ENCODE measurements at places on chromosomes 7 and 10.

DNA sequence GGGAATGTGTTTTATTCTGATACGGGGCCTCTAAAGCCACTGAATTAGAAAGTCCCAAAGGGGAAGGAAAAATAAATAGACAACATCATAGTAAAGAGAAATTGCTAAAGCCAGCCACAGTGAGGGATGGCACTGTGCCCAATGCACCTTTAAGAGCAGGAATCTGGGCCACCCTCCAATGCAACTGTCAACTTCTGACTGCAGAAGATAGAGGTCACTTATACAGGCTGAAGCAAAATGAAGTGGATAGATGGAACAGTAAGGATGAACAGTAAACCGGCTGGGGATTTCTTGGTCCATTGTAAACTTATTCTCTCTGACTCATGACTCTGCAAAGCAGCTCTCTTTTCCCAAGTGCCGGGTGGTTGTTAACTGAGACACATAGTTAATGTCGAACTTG is 54.0 kb upstream of the KCNIP2 start:
- DNase-seq: peak; percentile 50

GRCh38 chr7:143361552-143362130 is 872 bp downstream of the FAM131B start:
- no peak for DNase-seq

GRCh38 chr10:21749788-21750187 is 215.8 kb downstream of the MLLT10 start:
- peak; percentile 7 for DNase-seq

- peak; percentile 86 for DNase-seq
Measured at GRCh38 chr10:33337326-33337957, 3.0 kb upstream of the NRP1 start.

- no peak for DNase-seq
Measured at GRCh38 chr10:128005858-128006257, 99.0 kb downstream of the PTPRE start.

- no peak for DNase-seq
Measured at GRCh38 chr7:117116211-117116610, 162.9 kb downstream of the ST7 start.

GRCh38 chr10:36577126-36577525 is 548.3 kb upstream of the ANKRD30A start:
- DNase-seq: no peak

GRCh38 chr7:35983626-35984025 is 169.4 kb upstream of the EEPD1 start:
- DNase-seq: no peak

DNA sequence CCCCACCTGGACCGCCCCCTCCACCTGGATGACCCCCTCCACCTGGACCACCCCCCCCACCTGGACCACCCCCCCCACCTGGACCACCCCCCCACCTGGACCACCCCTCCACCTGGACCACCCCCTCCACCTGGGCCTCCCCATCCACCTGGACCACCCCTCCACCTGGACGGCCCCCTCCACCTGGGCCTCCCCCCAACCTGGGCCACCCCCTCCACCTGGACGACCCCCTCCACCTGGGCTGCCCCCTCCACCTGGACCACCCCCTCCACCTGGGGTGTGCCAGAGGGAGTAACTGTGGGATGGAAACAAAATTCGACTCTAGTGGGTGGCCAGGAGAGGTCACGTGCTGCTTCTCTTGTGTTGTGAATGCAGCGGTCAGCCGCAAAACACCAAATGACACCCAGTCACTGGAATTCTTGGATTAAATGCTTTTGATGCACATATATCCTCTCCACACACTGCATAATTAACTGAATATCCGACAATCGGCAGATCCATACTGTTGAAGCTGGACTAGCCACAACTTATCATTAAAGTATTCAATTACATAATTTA is 316.7 kb downstream of the PTPRN2 start:
- no peak for DNase-seq

DNA sequence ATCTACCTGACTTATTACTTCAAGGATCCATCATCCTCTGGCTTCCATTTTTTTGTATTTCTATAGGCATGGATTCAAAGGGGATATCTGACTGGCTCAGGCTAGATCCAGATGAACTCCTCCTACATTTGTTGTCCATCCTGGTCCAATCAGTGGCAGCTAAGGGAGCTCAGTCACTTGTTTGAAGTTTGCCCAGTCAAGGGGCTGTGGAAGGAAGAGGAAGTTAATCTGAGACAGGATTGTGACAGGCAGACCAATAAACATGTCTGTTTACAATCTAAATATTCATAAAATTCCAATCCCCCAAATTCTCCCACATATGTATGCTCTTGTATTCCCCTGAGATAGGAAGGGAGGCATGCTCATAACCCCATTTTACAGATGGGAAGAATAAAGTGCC is 48.7 kb downstream of the CAV1 start:
- DNase-seq: no peak

GRCh38 chr7:102063690-102064180 is 222.9 kb upstream of the SH2B2 start:
- no peak for DNase-seq

DNA sequence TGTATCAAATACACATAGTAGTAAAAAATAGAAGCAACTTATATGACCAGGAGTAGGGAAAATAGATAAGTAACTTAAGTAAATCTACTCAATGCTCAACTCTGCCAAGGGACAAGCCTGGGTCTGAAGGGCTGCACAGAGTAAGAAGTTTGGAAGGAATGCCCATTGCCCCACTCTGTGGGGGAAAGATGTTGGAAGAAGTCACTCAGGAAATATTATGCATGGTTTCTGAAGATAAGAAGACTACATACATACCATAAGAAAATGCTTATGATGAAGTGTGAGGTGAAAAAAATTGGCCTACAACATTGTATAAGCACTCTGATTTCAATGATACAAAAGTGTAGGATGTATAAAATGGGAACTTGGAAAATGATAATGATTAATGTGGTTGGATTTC is 54.0 kb downstream of the LAMB4 start:
- DNase-seq: no peak

- no peak for DNase-seq
Measured at GRCh38 chr10:12465385-12466136, 116.2 kb downstream of the CAMK1D start.

DNA sequence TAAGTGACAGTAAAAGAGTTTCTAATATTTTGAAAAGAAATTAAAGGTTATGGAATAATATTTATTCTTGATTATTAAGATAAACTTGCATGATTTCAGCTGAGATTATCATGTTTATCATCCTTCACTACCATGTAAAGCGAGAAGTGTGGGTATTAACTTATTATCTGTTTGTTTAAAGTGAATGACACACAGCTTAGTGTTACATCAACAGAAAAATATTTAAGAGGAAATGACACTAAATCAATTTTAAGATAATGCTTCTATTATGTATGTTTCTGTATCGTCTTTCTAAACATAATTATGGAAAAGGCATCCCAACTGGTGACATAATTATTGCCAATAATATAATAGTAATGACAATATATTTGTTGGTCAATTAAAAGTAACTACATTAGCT is 213.1 kb downstream of the PCDH15 start:
- no peak for DNase-seq

- DNase-seq: no peak
Measured at GRCh38 chr7:108442039-108442568, 14.1 kb downstream of the NRCAM start.

DNA sequence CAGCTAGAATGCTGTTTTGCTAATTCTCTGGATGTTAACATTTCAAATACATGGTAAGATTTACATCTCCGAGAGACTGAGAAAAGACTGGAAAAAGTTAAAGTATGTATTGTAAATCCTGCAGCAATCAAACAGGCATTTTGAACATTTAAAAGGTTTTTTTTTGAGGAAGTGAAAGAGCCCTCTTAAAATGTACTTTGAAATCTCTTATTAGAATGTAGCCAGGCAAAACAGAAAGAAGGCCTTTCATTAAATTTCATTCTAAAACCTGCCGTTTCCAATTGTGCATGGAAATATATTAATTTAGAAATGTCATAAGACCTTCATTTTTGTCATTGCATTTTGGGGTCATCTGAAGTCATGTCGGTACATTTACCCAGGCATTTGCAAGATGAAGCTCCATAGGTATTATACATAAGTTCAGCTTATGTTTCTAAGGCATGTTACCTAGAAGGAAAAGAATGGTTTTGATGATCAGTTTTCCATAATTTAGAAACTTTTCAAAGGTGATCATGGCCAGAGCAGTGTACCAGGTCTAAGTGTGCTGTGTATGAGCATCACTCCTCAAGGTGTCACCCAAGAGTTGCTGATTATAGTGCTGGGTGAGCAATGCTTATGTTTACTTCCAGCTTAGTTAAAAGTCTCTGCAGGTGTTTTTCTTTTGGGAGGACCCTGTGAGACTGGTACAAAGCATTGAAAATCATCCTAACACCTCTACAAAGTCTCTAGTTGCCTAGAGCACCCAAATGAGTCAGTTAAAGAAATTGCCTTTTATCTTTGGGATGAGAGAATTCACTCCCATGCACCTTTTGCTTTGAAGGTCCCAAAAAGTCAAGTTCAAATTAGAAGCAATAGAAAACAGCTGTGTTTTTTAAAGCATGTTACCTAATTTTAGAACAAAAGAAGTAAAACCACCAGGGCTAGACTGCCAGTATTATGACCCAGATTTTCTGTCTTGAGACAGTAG is 7.1 kb downstream of the ZNF736 start:
- no peak for DNase-seq

- DNase-seq: no peak
Measured at GRCh38 chr10:30816159-30816819, 186.7 kb upstream of the LYZL2 start.

DNA sequence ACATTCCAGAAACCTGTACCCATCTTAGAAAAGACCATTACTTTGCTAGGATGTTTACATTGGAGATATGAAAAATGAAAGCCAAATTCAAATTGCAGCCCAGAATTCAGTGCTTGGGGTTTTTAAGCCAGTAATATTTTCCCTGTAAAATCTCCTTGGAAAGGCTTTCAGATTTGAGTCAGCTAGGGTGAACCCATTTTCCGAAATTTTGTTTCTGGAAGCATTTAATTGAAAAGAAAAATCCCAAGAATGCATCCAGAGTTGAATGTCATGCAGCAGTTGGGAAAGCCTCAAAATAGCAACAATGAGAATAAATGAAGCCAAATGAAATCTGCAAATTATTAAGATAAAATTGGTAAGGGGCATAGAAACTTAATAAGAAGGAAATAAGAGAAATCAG is 106.4 kb downstream of the BMPER start:
- no peak for DNase-seq

Measured in fibroblast of lung (primary cell).